ENCODE measurements at places on chromosomes 6 and 20.

- DNase-seq, result no peak
Observed at GRCh38 chr20:59398537-59399205, 98.3 kb downstream of the EDN3 start.

GRCh38 chr6:49806145-49806544 is 19.1 kb upstream of the PGK2 start:
- DNase-seq, result no peak

DNA sequence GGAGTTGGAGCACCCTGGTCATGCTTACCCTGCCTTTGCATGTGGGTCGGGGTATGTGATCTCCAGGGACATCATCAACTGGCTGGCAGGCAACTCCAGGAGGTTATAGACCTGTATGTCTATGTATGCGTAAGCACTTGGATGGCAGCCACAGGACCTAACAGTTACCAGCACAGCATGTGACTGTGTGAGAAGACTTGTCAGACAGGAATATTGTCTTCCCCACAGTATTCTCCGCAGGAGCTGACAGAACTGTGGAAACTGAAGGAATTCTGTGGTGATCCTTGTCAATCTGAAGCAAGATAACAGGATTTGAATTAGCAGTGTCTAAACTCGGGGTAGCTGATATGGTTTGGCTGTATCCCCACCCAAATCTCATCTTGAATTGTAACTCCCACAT is 59.2 kb downstream of the TMEM244 start:
- no peak for DNase-seq

GRCh38 chr6:28408076-28408802 is 8.7 kb upstream of the ZSCAN12 start:
- DNase-seq, result no peak

- DNase-seq, result no peak
Observed at GRCh38 chr6:158756977-158757752, 62.0 kb downstream of the EZR start.

Data from SIG-M5 (cell line).